ENCODE measurements at places on chromosomes 1 and 21. TPM values are rescaled to one million over a fixed set of nuclear protein-coding genes. Genes with fewer than 3 reads are reported as not detected.

DNA sequence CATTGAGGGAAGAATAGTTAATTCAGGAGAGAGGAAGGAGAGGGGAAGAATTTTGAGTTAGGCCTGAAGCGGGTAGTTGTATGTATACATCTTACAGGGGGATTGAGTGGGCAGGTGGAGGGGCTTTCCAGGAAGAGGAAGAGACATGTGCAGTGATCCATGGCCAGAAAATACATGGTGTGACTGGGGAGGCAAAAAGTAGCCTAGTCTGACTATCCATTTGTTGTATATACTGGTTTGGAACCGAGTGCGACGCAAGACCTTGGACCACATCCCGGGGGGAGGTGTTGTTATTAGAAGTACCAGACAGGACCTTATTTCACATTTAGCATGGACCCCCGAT is 158.3 kb downstream of the SDCCAG8 start:
- no peak for DNase-seq

IL24 gene
- 0.38 TPM for polyA plus RNA-seq

GRCh38 chr21:43362321-43362791 is 64.6 kb downstream of the SIK1 start:
- DNase-seq = no peak

DNA sequence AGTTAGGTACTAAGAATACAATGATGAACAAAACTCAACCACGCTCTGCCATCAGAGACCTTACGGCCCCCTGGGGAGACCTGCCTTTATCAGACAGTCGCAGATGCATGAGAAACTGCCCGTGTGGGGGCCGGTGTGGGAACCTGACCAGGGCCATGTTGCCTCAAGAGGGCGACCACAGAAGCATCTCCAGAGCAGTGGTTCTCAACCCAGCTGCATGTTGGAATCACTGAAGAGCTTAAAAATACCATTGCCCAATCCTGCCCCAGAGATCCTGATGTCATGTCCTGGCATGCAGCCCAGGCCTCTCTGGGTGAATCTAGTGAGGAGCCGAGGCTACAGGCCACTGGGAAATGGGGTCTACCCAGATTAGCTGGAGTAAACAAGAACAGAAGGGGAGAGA is 108.7 kb downstream of the PRDM2 start:
- DNase-seq = no peak

- DNase-seq = no peak
These were observed 41.7 kb downstream of the ILDR2 start for GRCh38 chr1:166933633-166934032.

GRCh38 chr1:212607913-212608391 is 609 bp upstream of the ATF3 start:
- DNase-seq = no peak

- DNase-seq = no peak
These were observed 1192.7 kb downstream of the KCNT2 start for GRCh38 chr1:195415584-195415983.

- DNase-seq = peak; percentile 71
These were observed 20.4 kb downstream of the LURAP1 start for GRCh38 chr1:46223472-46223943.
